ENCODE measurements at places on chromosomes 7 and 10.

GRCh38 chr10:6020826-6021225 lies 41.3 kb downstream of the IL2RA start:
- no peak for DNase-seq

DNA sequence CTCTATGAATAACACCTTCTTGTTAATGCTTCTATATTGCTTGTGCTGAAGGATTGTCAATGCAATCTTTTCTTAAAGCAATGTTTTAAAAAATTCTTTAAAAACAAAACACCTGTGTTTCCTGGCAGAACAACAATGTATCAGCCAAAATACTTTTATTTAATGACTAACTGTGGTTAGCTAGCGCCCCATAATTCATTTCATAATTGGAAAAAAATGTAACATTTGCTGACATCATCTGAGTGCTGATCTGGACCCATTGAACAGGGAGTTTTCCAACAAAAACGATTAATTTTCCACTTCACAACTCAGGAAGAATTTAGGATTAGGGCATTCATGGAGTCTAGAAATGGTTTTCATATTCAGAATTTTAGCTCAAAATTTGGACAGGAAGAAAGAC lies 137.6 kb upstream of the CDK6 start:
- no peak for DNase-seq

DNA sequence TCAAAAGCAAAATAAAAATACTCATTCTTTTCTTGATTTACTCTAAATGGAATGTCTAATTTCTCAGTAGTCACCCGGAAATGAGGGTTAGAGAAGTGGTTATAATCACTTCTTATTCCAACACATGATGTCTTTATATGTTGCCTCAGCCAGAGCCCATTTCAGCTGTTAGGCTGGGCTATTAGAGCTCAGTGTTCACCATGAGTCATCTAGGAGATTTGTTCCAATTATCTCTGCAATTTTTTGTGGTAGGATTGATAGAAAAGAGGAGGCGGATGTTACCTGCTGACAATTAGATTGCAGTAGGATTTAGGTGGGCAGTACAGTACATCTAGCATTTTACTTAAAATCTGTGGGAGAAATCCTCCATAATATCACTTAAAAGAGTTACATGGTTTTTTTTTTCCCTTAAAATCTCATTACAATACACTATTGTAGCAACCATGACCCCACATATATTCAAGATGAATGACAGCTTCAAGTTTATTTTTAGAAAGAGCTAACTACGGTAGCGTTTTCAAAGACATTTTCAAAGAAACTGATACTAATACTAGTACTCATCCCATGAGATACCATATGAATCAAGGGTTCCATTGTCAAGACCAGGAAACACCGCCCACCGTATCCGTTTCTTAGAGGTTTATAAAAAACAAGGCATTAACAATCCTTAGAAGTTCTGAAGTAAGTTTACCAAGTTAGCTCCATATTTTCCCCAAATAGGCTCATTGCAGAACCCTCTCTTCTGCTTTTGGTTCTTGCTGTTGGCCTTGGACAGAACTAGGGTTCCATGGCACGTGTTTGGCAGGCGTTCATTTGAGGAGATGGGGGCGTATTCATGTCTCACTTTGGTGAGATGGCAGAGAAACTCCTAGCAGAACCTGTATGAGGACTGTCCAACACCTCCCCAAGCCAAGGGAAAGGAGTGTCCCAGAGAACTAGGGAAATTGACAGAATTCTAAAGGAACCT lies 10.4 kb downstream of the CPA2 start:
- DNase-seq, result no peak

- no peak for DNase-seq
These were observed 29.8 kb downstream of the MTURN start for GRCh38 chr7:30164567-30164966.

DNA sequence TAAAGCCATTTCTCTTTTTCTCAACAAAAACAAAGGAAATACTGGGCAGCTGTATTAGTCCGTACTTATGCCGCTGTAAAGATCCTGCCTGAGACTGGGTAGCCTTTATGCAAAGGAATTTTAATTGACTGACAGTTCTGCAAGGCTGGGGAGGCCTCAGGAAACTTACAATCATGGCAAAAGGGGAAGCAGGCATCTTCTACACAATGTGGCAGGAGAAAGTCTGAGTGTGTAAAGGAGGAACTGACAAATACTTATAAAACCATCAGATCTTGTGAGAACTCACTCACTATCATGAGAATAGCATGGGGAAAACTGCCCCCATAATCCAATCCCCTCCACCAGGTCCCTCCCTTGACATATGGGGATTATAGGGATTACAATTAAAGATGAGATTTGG lies 264.3 kb downstream of the SEMA3A start:
- no peak for DNase-seq

- DNase-seq, result no peak
These were observed 1.5 kb downstream of the MAFK start for GRCh38 chr7:1531979-1532455.

DNA sequence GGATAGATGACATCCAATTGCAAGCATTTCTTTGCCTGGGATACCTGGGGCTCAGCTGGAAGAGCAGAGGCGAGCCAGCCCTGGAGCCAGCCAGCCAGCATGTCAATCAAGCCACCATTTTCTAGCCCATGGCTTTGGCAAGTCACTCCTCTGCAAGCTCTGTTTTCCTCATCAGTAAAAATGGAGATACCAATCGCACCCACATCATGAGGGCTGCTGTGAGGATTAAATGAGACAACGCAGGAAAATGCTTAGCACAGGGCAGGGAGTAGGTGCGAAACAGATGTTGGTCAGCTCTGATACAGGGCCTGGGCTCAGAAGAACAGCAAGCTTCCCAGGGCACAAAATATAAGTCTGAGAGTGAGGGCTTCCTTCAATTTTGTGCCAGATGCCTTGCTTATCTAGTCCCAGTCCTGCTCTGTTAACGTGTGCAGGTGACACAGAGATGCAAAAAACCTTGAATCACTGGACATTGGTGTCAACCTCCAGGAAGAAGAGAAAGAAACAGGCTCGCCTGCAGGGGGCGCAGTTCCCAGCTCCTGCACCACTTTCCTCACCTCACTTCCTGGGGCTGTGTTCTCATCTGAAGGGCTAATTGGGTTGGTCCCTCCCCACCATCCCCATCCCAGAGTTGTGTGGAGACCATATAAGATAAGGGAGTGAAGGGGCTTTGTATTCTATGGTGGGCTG lies 72.8 kb upstream of the CACUL1 start:
- no peak for DNase-seq
